ENCODE measurements at places on chromosomes 3 and 15.

DNA sequence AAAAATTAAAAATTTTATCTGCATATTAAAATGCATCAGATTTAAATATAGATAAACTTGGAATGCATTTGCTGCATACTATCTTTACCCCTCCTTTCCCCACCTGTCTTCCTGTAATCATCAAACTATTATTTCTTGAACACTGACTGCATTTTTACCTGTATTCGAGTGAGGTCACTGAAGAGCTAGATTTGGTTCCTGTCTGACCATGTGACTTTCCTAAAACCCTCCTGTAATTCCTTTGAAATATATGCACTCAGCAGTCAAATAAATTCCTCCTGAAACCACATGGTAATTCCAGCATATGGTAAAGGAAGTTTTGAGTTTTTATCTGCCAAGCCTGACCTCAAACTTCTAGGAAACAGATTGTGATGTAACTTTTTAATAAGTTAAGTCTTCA is 445.6 kb upstream of the FRG2C start:
- H3K4me1 ChIP-seq: no peaks in the 10 kb centered on the region
- H3K36me3 ChIP-seq: no peaks in the 10 kb centered on the region
- H3K27ac ChIP-seq: no peak overlapping the region
- DNase-seq: no peak
- H3K4me3 ChIP-seq: no peak overlapping the region

DNA sequence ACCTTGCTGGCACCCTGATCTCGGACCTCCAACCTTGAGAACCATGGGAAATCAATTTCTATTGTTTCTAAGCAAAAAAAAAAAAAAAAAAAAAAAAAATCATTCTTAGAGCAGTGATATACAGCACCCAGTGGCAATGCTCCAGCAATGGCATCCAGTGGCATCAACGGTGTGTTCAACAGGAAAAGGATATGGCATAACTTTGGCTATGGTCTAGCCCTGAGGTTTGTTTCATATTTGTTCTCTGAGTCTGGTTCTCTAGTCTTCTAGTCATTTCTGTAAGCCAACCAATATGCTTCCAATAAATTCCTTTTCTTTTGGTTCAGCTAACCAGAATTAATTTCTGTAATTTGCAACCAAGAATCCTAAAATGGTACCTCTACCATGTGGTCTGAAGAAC is 19.2 kb downstream of the DENND4A start:
- H3K4me3 ChIP-seq: no peak overlapping the region
- H3K36me3 ChIP-seq: no peaks in the 10 kb centered on the region
- no peaks in the 10 kb centered on the region for H3K27me3 ChIP-seq
- peaks cover 36% of the 10 kb centered on the region for H3K4me1 ChIP-seq

DNA sequence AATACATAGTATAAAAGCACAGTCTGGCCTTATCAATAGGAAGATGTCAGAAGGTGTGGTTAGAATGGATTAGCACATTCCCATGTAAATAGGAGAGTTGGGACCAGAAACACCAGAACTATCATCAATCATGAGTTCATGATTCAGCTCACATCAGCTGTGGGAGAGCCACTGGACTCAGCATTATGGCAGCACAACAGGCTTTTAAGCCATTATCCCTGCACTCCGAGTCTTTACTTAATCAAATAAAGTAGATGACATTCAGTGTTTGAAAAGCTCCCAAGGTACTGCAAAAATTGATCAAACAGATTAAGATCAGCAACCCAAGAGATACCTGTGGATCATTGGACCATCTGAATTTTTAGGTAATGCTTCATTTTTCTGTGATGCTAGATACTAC is 24.7 kb downstream of the PARP14 start:
- H3K27ac ChIP-seq: no peak overlapping the region
- no peaks in the 10 kb centered on the region for H3K4me1 ChIP-seq
- H3K27me3 ChIP-seq: no peaks in the 10 kb centered on the region
- no peak overlapping the region for H3K4me3 ChIP-seq
- DNase-seq: no peak

DNA sequence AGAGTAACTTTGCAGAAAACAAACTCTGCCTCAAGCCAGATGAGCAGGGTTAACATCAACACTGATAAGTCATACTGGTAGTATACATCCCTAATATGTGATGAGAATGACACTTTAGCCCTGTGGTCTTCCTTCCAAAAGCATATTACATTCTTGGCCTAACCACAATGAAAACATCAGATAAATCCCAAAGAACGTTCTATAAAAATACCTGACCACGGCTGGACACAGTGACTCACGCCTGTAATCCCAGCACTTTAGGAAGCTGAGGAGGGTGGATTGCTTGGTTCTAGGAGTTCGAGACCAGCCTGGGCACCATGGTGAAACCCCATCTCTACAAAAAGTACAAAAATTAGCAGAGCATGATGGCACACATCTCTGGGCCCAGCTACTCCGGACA is 4.7 kb downstream of the TMCC1 start:
- no peak for DNase-seq
- H3K27ac ChIP-seq: no peak overlapping the region
- H3K36me3 ChIP-seq: peaks cover 4% of the 10 kb centered on the region
- H3K4me3 ChIP-seq: no peak overlapping the region

- no peak overlapping the region for H3K4me3 ChIP-seq
- DNase-seq: no peak
- H3K36me3 ChIP-seq: no peaks in the 10 kb centered on the region
- no peaks in the 10 kb centered on the region for H3K4me1 ChIP-seq
- H3K27me3 ChIP-seq: no peaks in the 10 kb centered on the region
Observed at GRCh38 chr3:18964640-18965039, 183.7 kb upstream of the KCNH8 start.

DNA sequence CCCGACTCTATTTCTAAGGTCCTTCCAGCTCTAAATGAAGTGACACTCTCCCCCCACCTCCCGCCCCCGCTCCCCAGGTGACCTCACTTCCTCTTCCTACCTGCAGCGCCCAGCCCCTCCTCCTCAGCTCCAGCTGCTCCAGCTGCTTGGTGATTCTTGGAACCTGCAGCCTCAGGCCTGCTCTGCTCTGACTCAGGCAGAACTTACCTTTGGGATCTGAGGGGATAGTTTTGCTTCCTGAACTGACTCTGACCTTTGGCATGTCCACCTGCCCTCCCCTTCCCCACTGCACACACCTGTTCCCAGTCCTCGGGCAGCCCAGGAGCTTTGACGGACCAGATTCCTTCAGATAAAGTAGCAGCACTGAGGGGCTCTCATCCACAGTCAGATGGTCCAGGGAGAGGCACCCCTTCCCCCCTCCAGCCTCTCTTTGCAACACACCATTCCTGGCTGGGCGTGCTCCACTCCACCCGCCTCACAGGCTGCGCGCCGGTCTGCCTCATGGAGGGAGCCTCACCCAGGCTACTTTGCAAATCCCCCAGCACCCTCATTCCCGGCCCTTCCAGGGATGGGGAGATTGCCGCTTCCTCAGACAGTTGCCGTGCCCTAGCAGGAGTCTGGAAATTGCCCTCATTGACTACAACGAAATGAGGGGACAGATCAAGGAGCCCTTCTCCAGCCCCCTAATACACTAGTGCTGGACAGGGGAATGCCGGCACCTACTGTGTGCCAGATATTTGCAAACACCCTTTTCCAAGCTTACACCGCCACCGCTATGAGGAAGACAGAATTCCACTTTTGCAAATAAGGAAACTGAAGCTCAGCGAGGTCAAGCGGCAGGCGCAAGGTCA is 692 bp upstream of the C15orf39 start:
- peak overlapping the region; percentile 64 for H3K27ac ChIP-seq
- H3K4me1 ChIP-seq: peaks cover 41% of the 10 kb centered on the region
- H3K36me3 ChIP-seq: no peaks in the 10 kb centered on the region
- H3K27me3 ChIP-seq: no peaks in the 10 kb centered on the region

- no peaks in the 10 kb centered on the region for H3K27me3 ChIP-seq
- peaks cover 78% of the 10 kb centered on the region for H3K4me1 ChIP-seq
- peak; percentile 87 for DNase-seq
- peak overlapping the region; percentile 18 for H3K27ac ChIP-seq
- no peaks in the 10 kb centered on the region for H3K36me3 ChIP-seq
Observed at GRCh38 chr15:60844511-60845174, 365.7 kb upstream of the ICE2 start.

DNA sequence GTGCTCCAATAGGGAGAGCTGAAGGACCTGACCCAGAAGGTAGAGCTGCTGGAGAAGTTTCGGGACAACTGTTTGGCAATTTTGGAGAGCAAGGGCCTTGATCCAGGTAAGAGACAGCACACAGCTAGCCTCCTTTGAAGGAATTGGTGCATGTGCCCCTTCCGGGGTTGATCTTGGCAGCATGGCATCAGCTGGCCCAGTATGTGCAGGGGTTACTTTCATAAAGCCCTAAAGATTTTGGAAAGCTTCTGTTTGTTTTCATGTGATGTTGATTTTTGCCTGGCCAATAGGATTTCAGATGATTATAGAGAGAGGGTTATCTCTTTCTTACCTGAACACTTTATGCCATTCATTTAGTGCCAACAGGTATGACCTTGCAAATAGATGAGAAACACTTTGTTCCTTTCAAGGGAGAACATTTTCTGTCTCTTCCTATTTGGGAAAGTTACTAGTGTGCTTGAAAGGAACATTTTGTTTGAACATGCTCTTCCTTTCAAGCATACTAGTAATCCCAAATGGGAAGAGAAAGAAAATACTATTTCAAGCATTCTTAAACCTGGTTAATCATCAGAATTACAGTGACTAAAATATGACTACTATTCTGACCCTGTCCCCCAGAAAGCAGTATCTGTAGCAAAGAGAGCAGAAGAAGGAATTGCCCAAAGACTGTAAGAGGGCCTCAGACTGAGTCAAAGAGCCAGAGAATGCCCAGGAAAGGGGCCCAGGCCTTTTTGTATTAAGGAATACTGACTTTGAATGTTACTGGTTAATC is 7.5 kb downstream of the KNSTRN start:
- no peaks in the 10 kb centered on the region for H3K27me3 ChIP-seq
- no peak overlapping the region for H3K27ac ChIP-seq
- H3K4me1 ChIP-seq: no peaks in the 10 kb centered on the region
- no peak overlapping the region for H3K4me3 ChIP-seq
- peaks cover 29% of the 10 kb centered on the region for H3K36me3 ChIP-seq

DNA sequence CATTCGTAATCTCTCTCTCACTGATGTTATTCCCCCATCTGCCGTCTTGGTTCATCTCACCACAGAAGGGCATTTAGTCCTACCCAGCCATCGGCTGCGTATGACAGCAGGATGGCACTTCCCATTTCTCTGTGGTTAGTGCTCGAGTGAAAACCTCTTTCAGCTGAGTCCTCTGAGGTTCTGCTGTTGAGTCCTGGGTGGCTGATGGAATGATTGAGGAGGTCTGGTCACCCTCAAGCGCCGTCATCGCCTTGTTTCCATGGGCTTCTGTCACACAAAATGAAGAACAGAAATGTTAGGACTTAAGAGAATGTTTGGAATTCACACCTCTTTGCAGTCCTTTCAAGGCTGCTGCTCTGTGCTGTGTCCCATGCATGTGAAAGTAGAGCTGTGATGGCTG is 9.4 kb upstream of the SACM1L start:
- peaks cover 21% of the 10 kb centered on the region for H3K4me1 ChIP-seq
- no peaks in the 10 kb centered on the region for H3K27me3 ChIP-seq
- no peak overlapping the region for H3K27ac ChIP-seq

DNA sequence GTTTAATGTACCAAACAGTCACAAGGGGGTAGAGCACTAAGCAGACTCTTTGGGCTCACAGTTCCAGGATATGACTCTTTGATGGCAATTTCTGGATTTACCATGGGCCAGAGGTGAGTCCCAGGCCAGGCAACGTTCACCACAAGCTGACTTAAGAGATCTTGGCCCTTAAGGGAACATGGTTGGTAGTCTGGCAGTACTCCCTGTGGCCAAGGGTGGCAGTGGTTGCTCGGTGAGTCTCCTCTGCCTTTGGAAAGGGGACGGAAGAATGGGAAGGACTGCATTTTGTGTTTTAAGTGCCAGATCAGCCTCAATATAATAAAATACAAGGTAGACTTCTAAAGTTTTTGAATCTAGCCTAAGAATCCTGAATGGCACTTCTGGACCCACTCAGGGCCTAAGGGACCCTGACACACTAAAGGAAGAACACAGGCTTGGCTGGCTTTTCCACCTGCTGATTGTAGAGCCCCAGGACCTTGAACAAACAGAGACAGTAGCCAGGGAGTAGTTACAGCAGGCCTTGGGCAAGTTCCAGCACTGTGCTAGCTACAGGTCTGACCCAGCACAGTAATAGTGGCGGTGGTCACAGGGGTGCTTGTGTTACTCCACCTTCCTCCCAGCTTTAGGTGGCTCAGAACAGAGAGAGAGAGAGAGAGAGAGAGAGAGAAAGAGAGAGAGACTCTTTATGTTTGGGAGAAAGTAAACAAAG is 730.7 kb upstream of the ALCAM start:
- H3K4me3 ChIP-seq: no peak overlapping the region
- DNase-seq: no peak
- no peaks in the 10 kb centered on the region for H3K36me3 ChIP-seq
- H3K27ac ChIP-seq: no peak overlapping the region
- H3K4me1 ChIP-seq: no peaks in the 10 kb centered on the region

DNA sequence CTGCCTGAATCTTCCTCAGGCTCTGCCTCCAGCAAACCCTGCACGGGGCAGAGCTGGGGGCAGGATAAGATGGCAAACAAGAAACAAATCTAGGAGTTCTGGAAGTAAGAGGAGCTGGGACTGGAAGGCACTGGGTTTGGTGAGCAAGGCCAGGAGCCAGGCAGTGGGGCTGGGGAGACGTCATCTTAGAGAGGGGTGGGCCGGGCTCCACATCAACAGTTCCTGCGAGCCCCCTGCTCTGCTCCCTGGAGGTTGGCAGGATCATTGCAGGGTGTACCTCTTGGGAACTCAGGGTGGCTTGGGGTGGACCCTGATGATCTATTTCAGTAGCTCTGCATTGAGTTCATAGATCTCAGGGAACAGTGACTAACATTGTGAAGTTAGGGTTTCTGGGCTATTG is 87.3 kb upstream of the PRR23E start:
- no peak for DNase-seq
- no peak overlapping the region for H3K27ac ChIP-seq
- H3K4me1 ChIP-seq: no peaks in the 10 kb centered on the region
- no peaks in the 10 kb centered on the region for H3K36me3 ChIP-seq

- no peaks in the 10 kb centered on the region for H3K27me3 ChIP-seq
- H3K27ac ChIP-seq: no peak overlapping the region
- H3K4me3 ChIP-seq: no peak overlapping the region
- DNase-seq: no peak
- peaks cover 5% of the 10 kb centered on the region for H3K36me3 ChIP-seq
Observed at GRCh38 chr3:149018247-149018646, 26.9 kb downstream of the GYG1 start.

DNA sequence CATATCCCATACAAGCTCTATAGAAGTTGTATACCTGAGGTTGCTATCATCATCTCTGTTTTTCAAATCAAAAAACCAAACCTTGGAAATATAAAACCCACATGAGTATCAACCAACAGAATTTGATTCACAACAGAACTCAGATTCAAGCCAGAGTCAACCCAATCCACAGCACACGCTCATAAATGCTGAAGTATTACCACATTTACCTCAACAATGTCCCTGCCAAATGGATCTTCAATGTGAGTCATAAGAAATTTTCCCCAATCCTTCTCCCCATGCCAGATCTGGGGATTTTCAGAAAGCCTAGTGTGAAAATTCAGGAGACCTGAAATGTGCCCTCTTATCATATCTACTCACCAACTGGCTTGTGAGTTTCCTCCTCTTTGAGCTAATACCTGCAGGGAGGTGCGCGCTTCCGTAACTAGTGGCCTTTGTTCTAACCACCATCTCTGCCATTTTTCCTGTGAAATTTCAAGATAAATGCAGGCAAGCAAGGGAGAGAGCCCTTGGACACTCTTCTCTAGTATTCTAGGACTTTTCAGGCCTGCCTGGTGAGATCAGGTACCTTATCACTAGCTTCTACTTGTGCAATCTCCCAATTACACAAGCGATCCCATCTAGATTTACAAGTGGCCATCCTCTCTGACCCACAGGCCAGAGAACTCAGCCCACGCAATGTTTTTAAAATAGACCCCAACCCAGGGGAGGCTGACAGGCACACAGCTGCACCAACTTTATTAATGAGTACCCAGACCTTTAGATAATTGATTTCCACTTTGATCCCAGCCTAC is 1076.9 kb upstream of the CFAP20DC start:
- H3K4me1 ChIP-seq: no peaks in the 10 kb centered on the region
- no peak overlapping the region for H3K4me3 ChIP-seq
- no peak overlapping the region for H3K27ac ChIP-seq
- DNase-seq: no peak
- H3K36me3 ChIP-seq: no peaks in the 10 kb centered on the region

All from CD8-positive, alpha-beta memory T cell (primary cell).